Hematopoietic multipotent progenitor cell treated with erythropoietin and hydrocortisone succinate and interleukin-3 and kit ligand, for 15 days (in vitro differentiated cells): ENCODE measurements at places on chromosomes 13 and 19.
A peak's percentile ranks its signal among the peaks of the same experiment; 100 is the strongest.

GRCh38 chr13:87827479-87827878 lies 156.3 kb downstream of the SLITRK5 start:
- DNase-seq: no peak

DNA sequence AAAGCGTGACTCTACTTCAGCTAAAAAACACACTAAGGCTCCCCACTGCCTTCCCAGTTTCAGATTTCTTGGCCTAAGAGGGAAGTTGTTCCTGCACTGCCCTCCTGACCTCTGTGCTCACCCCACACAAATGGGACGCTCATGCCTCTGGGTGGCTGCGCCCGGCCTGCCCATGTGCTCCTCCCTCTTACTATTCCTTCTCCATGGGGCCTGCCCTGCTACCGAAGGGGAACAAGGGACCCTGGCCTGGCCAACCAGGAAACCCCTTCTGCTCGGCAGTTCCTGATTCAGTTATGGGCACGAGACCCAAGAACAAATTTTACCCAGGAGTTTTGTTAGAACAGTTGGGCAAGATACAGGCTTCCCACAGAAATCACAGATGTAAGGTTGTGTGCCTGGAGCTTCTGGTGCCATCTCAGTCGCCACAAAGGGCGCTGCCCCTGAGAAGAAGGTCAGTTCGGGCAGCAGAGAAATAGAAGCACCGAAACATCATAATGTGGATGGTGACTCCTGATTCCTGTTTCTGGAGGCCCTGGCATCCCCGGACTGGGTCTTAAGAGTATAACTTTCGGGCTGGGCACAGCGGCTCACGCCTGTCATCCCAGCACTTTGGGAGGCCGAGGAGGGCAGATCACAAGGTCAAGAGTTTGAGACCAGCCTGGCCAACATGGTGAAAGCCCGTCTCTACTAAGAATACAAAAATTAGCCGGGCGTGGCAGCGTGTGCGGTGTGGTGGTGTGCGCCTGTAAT lies 5.4 kb upstream of the PLPP2 start:
- no peak for DNase-seq

DNA sequence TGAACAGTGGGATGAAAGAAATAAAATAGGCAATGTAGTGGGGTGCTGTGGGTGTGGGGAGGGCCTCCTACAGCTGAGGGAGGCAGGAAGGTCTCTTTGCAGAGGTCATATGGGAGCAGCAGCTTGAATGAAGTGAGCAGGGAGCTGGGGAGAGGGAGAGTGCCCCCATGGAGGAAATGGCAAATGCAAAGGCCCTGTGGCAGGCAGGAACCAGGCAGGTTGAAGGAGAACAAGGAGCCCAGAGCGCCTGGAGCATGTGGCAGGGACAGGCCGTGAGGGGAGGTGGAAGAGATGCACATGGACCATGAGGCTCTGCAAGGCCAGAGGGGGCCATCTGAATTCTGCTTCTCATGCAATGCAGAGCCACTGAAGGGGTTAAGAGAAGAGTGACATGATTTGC lies 191.8 kb downstream of the URI1 start:
- DNase-seq: no peak

- no peak for DNase-seq
Measured at GRCh38 chr19:55699221-55699620, 24.2 kb downstream of the EPN1 start.

DNA sequence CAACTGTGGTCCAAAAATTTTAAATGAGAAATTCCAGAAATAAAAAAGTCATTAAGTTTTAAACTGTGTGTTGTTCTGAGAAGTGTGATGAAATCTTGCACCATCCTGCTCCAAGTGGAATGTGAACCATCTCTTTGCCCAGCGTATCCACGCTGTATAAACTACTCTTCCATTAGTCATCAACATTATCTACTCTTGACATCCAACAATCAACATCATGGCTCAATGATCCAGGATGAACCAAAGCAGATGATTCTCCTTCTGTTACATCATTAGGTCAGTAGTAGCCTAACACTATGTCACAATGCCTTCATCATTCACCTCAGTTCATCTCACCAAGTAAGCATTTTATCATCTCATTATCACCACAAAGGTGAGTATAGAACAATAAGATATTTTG lies 55.3 kb downstream of the SUCLA2 start:
- no peak for DNase-seq

GRCh38 chr13:45786293-45786920 lies 65.1 kb downstream of the SIAH3 start:
- DNase-seq: no peak

DNA sequence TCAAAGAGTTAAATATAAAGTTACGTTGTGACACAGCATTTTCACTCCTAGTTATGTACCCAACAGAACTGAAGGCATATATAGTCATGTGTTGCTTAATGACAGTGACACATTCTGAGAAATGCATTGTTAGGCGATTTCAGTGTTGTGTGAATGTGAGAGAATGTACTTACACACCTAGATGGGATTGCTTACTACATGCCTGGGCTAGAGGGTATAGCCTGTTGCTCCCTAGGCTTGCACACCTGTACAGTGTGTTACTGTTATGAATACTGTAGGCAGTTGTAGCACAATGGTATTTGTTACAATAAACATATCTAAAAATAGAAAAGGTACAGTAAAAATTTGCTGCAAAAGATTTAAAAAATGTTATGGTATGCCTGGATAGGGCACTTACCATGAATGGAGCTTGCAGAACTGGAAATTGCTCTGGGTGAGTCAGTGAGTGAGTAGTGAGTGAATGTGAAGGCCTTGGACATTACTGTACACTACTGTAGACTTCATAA lies 89.2 kb downstream of the DHRS12 start:
- DNase-seq: no peak

DNA sequence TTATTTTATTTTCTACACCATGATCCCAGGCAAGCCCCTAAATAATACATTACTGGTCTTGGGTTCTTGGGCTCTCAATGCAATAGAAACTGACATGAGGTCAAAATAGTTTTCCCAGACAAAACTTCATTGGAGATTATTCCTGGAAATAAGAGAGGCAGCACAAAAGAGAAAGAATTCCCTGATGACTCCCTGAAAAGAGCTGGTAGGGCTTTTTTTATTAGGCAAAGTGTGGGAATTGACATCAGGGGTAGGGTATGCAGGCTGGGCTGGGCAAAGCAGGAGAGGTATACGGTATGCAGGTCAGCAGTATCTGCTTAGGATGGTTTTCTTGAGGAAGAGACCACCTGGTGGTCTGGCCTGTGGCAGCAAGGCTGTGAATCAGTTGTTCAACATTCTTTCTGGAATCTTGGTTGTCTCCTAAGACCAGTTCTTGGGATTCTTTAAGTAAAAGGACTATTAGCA lies 9.3 kb upstream of the IGFL3 start:
- DNase-seq: no peak

DNA sequence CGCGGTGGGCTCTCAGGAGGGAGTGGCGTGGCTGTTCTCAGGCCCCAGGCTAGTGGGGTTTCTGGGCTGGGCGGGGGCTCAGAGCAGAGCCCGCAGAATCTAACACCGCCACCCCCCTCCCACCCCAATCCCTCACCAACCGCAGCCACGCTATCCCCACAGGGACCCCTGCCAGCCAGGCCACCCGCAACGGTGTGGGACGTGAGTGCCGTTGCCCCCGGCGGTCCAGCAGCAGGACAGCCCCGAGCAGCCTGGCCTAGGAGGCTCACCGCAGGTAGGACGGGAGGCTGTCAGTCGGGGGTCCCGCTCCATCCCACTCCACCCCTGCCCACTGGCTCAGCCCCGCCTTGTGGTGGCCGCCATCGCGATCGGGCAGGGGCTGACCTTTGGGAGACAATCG lies at the start of gene NTN5:
Gene NTN5, minus strand, starts transcription at position 24 of the 400 bp plus-strand sequence. CDS start 2,031 bp downstream, outside the sequence.
- no peak for DNase-seq

GRCh38 chr13:40692946-40693345 lies 26.5 kb upstream of the FOXO1 start:
- no peak for DNase-seq

DNA sequence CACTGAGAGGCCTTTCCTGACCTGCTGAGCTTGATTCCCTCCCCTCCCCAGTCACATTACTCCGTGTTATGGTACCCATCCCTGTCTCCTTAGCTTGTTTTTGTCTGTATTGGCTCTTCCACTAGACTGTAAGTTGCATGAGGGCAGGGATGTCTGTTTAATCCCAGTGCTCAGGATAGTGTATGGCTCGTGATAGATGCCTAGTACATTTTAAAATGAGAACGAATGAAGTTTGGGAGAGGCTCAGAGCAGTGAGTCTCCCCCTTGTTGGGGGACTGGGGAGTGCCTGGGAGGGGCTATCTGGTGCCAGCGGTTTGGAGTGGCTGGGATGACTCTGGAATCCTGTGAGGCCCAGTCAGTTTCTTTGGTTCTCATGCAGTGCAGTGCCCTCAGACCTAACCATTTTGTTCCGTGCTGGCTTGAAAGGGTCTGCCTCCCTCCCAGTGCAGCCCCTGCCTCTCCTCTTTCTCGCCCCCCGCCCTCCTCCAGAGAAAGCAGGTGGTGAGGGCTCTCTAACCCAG lies 35.5 kb downstream of the ACTN4 start:
- no peak for DNase-seq

GRCh38 chr19:46384396-46384795 lies 29.0 kb downstream of the CCDC8 start:
- no peak for DNase-seq

DNA sequence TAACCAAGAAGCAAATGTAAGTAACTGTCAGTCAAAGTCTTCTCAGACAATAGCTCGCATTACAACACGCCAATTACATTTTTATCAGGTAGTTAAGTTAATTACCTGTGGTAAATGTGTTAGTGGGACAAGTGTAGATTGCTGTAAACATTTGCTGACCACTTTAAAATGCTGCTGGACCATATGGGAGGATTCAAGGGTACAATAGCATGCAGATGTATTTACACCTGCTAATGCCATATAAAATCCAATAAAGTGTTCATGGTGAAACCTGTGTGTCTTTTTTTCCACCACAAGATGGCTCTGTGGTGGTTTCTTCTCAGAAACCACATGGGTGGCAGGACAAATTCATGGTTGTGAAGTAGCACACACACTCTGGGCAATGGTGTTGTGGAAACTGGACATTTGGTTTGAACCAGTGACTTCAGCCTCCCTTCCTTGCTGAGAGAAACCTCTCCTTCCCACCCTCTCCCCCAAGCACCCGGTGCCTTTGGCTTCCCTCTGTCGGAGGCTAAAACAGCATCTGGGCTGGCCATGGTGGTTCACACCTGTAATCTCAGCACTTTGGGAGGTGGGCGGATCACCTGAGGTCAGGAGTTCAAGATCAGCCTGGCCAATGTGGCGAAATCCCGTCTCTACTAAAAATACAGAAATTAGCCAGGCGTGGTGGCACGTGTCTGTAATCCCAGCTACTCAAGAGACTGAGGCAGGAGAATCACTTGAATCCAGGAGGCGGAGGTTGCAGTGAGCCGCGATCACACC lies 18.1 kb upstream of the GTF3A start:
- peak; percentile 50 for DNase-seq
